ENCODE measurements at places on chromosomes 2 and 18.
A peak's percentile ranks its signal among the peaks of the same experiment; 100 is the strongest.

DNA sequence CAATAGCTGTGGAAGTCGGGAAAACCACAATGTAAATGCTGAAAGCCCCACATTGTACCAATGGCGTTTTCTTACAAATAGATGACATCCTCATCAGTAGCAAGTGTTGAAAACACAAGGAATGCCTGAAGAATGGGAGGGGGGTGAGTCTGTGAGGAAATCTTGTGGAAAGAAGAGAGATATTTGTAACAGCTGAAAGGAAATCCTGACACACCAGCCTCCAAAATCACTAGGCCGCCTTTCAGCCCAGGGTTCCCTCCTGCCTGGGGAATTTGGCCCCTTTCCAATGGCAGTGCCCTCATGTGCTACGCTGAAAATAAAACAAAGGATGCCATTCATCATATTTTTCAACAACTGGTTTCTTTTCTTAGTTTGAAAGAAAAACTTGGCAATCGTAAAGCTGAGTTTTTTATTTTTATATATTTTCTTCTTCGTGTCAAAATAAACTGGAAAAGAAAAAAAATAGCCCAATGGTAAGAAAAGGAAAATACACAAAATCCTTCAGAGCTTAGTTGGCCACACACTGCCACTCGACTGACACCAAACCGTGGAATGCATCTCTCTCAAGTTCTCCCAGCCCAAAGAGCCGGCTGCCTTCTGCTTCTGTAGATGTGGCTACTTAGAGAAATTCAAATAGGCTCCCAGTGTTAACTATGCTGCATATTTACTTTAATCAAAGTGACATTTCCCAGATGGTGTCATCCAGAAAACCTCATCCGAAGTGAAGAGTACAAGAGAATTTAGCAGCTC, 52.0 kb downstream of the FTCDNL1 start:
- no peak for DNase-seq

GRCh38 chr2:56892382-56892781, 708.6 kb downstream of the CCDC85A start:
- DNase-seq, result no peak

- DNase-seq, result no peak
These were observed 3.3 kb upstream of the SPRED2 start for GRCh38 chr2:65435625-65436168.

DNA sequence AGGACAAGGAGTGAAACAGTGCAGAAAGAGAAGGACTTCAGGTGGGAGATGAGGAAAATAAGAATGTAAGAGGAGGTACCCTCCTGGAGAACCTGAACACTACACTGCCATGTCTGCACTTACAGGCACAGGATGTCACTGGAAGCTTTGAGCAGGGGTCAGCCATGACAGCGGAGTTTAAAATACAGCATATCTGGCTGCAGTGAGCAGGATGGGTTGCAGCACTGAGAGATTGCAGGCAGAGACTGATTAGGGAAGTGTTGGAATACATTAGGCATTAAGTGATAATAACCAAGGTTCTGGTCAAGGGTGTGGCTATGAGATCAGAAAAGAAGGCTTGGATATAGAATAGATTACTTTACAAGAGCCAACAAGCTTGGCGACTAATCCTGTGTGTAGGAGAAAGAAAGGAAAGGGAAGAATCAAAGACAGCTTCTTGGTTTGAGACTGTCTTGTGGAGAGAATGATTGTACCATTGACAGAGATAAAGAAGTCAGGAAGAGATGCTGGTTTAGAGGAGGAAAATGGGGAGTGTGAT, 171.1 kb upstream of the RBMS1 start:
- no peak for DNase-seq

GRCh38 chr2:136255648-136256461, 137.9 kb upstream of the CXCR4 start:
- no peak for DNase-seq

GRCh38 chr2:237207646-237208045, 122.0 kb downstream of the COPS8 start:
- DNase-seq, result no peak

- DNase-seq, result no peak
These were observed 529.7 kb downstream of the FBXO15 start for GRCh38 chr18:73617981-73618380.

- DNase-seq, result peak; percentile 46
These were observed 81.4 kb downstream of the BIN1 start for GRCh38 chr2:127025359-127026166.

DNA sequence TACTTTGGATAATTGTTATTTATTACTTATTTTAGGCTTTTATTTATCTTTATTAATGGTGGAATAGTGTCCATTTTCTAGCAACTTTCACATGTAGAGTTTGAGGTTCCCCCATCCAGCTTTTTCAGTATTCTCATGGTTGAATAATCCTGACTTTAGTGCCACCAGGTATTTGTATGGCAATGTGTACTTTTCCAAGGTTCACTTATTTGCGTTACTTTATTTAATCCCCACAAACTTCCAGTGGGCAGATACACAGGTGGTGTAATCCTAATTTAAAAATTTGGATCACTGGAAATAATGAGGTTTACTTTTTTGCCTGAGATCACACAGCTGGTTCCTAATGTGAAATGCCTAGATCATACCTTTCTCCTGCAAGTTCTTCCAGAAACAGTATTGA, 30.5 kb downstream of the NAB1 start:
- no peak for DNase-seq

DNA sequence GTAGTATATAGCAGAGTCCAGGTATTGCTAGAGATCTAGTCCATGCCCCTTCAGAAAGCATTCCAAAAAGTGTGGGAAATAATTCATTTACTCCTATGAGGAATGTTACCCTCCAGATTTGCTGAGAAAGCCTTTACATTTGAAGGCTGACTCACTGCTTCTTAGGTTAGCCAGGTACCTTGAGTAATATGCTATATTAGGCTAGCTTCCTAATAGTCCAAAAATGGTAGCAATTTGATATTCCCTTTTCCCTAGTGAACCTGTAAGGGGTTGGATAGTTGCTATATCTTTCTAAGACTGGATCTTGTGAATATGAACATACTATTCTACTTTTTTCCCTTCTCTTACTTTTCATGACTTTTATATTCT, 63.6 kb downstream of the SPOPL start:
- no peak for DNase-seq

GRCh38 chr2:85405201-85406059, 4.7 kb downstream of the CAPG start:
- peak; percentile 4 for DNase-seq

DNA sequence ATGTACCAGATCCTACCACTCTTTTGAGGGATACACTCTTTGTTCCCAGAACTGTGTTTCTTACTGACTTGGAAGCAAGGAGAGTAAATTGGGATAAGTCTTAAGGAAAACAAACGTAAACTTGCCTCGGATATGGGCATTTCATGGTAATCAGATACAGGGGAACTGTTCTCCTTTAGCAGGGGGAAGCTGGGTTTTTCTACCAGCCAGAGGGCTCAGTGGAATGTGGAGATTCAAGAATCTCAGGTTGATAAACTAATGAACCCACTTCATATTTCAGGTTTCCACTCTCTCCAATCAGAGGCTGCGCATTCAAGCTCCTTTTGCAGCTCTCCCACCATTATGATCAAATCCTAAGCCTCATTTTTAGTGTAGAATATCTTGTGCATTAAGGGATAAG, 676.5 kb upstream of the FSHR start:
- no peak for DNase-seq

- DNase-seq, result no peak
These were observed 27.9 kb upstream of the ASNSD1 start for GRCh38 chr2:189633392-189633811.

GRCh38 chr2:48474574-48475298, 55.2 kb upstream of the STON1 start:
- no peak for DNase-seq

DNA sequence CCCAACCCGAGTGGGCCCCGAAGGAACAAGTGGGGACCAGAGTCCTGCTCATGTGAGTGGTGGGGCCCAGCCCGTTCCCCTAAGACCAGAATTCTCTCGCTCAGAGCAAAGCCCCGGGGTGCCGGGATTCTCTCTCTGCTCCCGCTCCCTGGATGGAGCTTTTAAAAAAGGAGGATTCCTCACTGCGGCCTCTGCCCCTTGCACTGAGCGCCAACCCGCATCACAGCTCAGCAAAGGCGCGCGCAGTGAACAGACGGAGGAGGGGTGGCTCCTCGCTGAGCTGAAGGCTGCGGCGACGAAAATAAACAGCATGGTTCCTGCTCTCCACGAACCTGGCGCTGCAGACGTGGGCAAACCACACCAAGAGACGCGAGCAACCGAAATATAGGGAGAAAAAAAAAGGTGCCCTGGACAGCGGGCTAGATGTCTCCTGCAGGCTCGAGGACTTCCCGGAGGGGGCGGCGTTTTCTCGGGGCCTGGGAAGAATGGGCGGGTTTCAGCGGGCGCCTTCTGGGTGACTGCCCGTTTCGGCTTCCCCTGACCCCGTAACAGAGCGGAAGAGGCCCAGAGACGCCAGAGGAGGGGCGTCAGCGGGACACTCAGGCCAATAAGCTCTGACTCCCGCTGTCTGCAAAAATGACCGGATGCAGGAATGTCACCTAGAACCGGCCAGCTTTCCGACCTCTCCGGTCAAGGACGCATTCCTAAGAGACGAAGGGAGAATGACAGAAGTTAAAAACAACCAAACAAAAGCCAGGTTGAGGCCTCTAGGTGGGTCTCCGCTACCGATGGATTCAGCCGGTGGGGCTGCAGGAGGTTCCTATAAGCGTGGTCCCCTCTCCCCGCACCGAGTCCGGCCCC, 819 bp upstream of the KLF11 start:
- DNase-seq, result peak; percentile 12

DNA sequence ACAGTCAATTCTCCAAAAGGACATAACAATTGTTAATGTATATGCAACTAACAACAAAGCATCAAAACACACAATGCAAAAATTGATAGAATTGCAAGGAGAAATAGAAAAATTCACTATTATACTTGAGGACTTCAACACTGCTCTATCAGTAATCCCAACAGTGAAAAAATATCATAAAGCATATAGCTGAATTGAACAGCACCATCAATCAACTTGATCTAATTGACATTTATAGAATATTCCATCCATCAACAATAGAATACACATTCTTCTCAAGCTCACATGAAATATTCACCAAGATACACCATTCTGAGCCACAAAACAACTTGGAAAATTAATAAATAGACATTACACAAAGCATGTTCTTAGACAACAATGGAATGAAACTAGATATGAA, 60.1 kb upstream of the ASXL3 start:
- no peak for DNase-seq

DNA sequence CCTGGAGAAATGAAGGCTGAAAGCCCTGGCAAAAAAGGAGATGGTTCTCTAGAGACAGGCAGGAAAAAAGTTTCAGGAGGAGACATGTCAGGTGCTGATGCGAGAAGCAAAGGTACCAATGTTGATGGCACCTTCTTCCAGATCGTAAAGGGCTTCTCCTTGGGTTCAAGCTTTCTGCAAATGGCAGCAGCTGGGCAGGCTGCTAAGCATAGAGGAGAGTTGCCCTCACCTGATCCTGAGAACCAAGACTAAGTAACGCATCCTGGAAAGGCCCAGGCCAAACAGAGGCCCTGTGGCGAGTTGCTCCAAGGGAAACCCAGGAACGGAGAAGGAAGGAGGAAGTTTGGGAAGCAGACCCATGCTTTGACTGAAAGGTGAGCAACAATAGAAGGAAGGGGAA, 23.6 kb upstream of the AFTPH start:
- DNase-seq, result no peak

DNA sequence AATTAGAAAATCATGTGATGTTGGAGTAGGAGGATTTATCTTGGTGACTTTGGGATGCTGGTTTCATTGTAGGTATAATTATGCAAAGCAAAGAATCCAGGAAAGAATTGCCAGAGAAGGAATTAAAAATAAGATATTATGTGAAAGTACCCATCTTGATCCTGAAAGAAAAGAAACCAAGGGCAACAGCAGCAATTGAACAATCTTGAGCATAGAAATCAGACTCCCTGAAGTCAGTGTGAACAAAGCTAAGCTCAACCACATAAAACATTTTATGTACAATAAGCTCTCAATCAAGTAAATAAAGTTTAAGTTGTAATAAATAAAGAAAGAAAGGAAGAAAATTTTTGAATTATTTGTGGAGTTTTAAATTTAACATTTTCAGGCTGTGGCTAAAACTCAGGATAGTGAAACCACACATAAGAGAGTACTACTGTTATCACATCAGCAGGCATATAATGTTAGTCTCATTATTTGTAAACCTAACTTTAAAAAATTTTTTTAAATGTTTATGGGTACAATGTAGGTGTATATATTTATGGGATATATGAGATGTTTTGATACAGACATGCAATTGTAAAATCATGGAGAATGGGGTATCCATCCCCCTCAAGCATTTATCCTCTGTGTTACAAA, 32.8 kb upstream of the GPR55 start:
- DNase-seq, result no peak

GRCh38 chr2:8436585-8436984, 245.3 kb upstream of the ID2 start:
- no peak for DNase-seq

GRCh38 chr2:181395851-181396250, 61.3 kb upstream of the ITGA4 start:
- no peak for DNase-seq

- DNase-seq, result no peak
These were observed 98.7 kb downstream of the STPG4 start for GRCh38 chr2:47056374-47056773.

GRCh38 chr2:55148269-55148668, 83.8 kb downstream of the CLHC1 start:
- no peak for DNase-seq

GRCh38 chr2:9613291-9613690, 17.5 kb downstream of the YWHAQ start:
- DNase-seq, result no peak

GRCh38 chr2:40249577-40249976, 202.3 kb downstream of the SLC8A1 start:
- DNase-seq, result no peak

- DNase-seq, result no peak
These were observed 759 bp upstream of the ACTR1B start for GRCh38 chr2:97664636-97664970.

GRCh38 chr2:159202568-159203071, 83.9 kb downstream of the WDSUB1 start:
- no peak for DNase-seq

DNA sequence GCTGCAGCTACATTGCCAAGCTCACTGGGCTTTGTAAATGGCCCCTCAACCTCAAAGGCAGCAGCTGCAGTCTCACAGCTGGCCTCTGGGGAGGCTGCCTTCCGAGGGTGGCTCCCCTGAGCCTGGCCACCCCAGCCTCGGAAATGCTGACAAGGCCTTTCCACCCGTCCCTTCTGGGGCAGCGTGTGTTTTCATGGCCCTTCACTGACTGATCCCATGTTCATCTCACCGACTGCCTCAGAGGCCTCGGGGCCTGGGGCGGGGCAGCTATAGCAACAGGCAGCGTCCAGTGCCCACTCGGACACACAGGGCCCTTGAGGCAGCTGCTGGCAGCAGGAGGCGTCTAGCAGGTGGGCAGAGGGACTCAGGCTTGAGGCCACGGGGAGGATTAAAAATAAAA, 149.7 kb downstream of the GLI2 start:
- no peak for DNase-seq

Measured in effector CD8-positive, alpha-beta T cell (primary cell).